ENCODE measurements at places on chromosomes 2 and 18. TPM values are rescaled to one million over a fixed set of nuclear protein-coding genes. Genes with fewer than 3 reads are reported as not detected.

Gene NT5C1B
- not detected for total RNA-seq

Gene FAM124B
- total RNA-seq = 4.8 TPM

DNA sequence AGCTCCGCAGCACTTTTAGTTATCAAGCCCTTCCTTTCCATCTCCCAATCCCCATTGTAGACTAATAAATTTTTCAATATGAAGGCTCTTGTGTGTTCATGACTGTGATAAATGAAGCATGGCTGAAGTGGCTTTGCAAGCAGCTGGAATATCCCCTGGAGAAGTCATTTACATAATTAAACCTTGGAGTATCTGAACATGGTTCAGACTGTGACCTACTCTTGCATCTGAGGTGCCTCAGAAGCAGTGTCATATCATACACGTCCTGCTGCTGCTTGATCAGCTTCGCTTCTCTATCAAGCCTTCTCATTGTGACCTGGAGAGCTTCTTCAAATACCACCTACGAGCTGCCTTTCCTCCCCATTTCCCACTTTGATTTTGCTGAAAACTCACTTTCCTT, 48.4 kb upstream of the ZNF397 start:
- H3K27ac ChIP-seq = no peak overlapping the region
- DNase-seq = no peak
- no peaks in the 10 kb centered on the region for H3K36me3 ChIP-seq
- no peaks in the 10 kb centered on the region for H3K27me3 ChIP-seq
- no peak overlapping the region for H3K4me3 ChIP-seq
- no peaks in the 10 kb centered on the region for H3K4me1 ChIP-seq

DNA sequence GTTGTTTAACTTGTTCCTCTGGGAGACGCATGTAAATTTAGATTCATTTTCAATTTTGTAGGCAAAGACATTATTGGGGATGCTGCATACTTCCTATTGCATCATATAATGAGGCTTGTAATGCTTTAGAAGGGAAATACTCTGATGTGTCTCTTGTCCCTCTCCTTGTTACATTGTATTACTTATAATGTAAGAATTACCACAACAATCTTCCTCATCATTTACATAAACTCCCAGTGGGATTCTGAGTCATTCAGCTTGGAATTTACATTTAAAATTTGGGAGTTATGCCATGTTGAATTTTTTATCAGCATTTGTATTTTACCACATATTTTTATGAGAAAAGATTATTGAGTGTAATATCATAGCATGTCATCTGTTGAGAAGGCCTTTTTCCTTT, 963.4 kb upstream of the NRXN1 start:
- DNase-seq = no peak
- no peak overlapping the region for H3K4me3 ChIP-seq
- no peaks in the 10 kb centered on the region for H3K4me1 ChIP-seq
- no peak overlapping the region for H3K27ac ChIP-seq
- no peaks in the 10 kb centered on the region for H3K36me3 ChIP-seq

- no peaks in the 10 kb centered on the region for H3K36me3 ChIP-seq
- no peak for DNase-seq
- H3K4me3 ChIP-seq = no peak overlapping the region
- H3K4me1 ChIP-seq = no peaks in the 10 kb centered on the region
- no peaks in the 10 kb centered on the region for H3K27me3 ChIP-seq
- H3K27ac ChIP-seq = no peak overlapping the region
Observed at GRCh38 chr2:100126201-100126600, 16.2 kb downstream of the AFF3 start.

DNA sequence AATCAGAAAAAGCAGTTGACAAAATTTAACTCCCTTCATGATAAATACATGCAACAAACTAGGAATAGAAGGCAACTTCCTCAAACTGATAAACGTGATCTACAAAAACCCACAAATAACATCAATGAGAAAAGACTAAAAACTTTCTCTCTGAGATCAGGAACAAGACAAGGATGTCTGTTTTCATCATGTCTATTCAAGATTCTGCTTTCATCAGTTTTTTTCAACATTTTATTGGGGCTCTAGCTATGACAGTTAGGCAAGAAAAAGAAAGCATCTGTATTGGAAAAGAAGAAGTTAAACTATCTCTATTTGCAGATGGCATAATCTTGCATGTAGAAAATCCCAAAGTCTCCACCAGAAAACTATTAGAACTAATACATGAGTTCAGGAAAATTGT, 12.3 kb upstream of the CHST10 start:
- DNase-seq = no peak
- H3K4me3 ChIP-seq = no peak overlapping the region
- no peak overlapping the region for H3K27ac ChIP-seq

GRCh38 chr2:133710613-133711012, 142.3 kb upstream of the NCKAP5 start:
- no peaks in the 10 kb centered on the region for H3K27me3 ChIP-seq
- H3K27ac ChIP-seq = no peak overlapping the region
- H3K4me1 ChIP-seq = no peaks in the 10 kb centered on the region
- H3K36me3 ChIP-seq = no peaks in the 10 kb centered on the region
- DNase-seq = no peak

DNA sequence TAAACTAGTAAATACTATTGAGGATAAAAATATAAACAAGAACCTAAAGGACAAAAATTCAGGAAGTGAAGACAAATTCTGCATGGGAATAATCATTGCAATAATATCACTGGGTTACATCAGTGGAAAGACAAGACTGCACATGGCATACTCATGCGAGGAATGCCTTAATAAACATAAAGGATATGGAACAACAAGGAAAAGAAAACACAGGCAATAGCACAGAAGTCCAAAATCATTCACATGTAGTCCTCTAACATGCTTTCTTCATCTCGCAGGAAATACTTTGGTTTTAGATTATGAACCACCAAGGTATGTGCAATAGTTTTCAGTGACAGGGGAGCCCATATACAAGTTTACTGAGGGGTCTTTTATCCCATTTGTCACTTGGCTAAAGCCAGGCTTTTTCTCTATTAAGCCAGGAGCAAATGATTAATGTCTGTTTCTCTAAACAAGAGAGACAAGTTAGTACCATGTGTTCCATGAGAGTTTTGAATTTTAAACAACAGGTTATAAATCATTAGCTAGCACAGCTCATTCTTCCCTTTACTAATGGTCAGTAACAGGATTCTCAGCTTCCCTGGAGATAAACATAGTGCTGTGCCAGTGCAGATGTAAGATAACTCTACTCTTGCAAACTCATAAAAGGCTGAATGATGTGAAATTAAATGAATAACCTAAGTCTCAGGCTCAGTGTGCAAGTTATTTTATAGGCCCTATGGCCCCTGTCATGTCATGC, 353.6 kb upstream of the FSIP2 start:
- no peaks in the 10 kb centered on the region for H3K4me1 ChIP-seq
- no peak overlapping the region for H3K4me3 ChIP-seq
- no peak overlapping the region for H3K27ac ChIP-seq
- H3K27me3 ChIP-seq = no peaks in the 10 kb centered on the region
- DNase-seq = no peak
- H3K36me3 ChIP-seq = no peaks in the 10 kb centered on the region

DNA sequence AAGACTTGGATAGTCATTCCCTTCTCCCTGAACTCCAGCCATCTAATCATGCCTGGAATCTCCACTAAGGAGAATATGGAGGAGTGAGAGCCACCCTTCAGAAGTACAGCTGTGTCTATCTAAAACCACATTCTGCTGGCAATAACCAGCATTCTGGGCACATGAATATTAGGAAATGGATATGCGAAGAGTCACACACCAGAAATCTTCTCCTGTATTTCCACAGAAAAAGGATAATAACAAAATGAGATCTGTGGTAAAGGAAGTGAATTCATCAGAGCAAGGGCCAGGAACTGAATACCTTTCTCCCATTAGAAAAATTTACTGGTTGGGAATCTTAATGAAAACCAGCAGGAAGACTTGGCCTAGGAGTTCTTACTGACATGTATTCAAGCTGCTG, 218.8 kb downstream of the SCG2 start:
- no peaks in the 10 kb centered on the region for H3K36me3 ChIP-seq
- no peak for DNase-seq

GRCh38 chr18:2794159-2794558, 52.6 kb upstream of the EMILIN2 start:
- no peak for DNase-seq
- no peak overlapping the region for H3K27ac ChIP-seq
- H3K4me3 ChIP-seq = no peak overlapping the region
- H3K36me3 ChIP-seq = peaks cover 77% of the 10 kb centered on the region

Gene HAAO
- 6.1 TPM for total RNA-seq

GRCh38 chr2:84116143-84116542, 342.9 kb downstream of the SUCLG1 start:
- no peaks in the 10 kb centered on the region for H3K36me3 ChIP-seq
- H3K4me3 ChIP-seq = no peak overlapping the region
- no peak overlapping the region for H3K27ac ChIP-seq

- H3K4me1 ChIP-seq = no peaks in the 10 kb centered on the region
- peaks cover 21% of the 10 kb centered on the region for H3K36me3 ChIP-seq
- H3K27me3 ChIP-seq = no peaks in the 10 kb centered on the region
Observed at GRCh38 chr18:79483971-79484491, 88.3 kb downstream of the NFATC1 start.

- H3K27me3 ChIP-seq = no peaks in the 10 kb centered on the region
- peaks cover 58% of the 10 kb centered on the region for H3K4me1 ChIP-seq
- no peaks in the 10 kb centered on the region for H3K36me3 ChIP-seq
- no peak overlapping the region for H3K27ac ChIP-seq
- no peak overlapping the region for H3K4me3 ChIP-seq
- no peak for DNase-seq
Observed at GRCh38 chr2:9250498-9251153, 44.0 kb downstream of the ASAP2 start.

DNA sequence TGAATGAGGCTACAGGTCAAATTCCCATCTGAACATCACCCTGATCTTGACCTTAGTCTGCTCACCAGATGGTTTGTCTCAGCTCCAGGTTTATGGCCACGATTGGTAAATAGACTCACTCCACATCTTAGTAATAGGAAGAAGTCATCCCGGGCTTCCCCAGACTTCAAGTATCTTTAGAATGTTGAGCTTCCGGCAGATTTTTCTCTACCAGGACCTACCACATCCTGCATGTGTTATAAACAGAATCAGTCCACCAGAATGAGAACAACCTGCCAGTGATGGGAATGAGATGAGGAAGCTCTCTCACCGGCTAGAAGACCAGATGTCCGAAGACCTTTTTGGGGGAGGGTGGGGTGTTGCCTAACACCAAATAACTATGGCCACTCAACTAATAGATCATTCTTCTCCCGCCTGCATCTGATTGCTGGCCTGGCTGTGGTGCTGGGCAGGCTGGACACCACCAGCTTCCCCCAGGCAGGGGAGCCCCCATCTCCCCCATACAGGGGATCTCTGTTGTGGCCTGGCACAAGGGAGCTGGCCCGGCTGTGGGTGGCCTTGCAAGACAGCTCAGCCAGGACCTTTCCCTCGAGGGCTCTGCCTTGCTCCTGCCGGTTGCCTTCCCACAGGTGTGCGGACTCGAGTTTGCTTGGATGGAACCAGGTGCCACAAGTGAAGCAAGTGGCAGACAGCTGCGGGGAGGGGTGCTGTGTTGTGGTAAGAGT, 88.5 kb downstream of the SH3RF3 start:
- H3K4me1 ChIP-seq = peaks cover 40% of the 10 kb centered on the region
- DNase-seq = no peak
- peak overlapping the region; percentile 14 for H3K27ac ChIP-seq
- no peaks in the 10 kb centered on the region for H3K36me3 ChIP-seq

DNA sequence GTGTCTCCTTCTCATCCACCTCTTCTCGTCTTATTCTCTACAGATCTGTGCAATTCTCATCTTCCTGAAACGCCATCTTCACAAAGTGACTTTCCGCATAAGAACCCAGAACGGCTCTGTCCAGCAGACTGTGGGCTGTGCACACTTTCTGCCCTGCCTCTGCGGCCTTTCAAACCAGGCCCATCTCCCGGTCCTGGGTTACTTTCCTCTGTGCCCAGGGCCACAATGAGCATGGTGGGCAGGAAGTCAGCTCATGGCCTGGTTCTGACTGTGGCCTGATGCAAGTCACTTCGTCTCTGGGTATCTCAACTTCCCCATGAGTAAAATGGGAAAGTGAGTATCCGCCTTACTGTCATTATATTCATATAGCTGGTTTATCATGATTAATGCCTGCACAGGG, 71.7 kb upstream of the TMEM200C start:
- DNase-seq = no peak
- H3K36me3 ChIP-seq = no peaks in the 10 kb centered on the region
- no peaks in the 10 kb centered on the region for H3K4me1 ChIP-seq
- no peak overlapping the region for H3K4me3 ChIP-seq
- H3K27ac ChIP-seq = no peak overlapping the region
- H3K27me3 ChIP-seq = no peaks in the 10 kb centered on the region

Gene NAT8
- total RNA-seq = not detected

Gene KIAA2012
- 2.8 TPM for total RNA-seq

GRCh38 chr2:133599211-133599803, 31.0 kb upstream of the NCKAP5 start:
- H3K36me3 ChIP-seq = no peaks in the 10 kb centered on the region
- peaks cover 10% of the 10 kb centered on the region for H3K4me1 ChIP-seq
- DNase-seq = no peak

Gene KRTCAP3
- 18.8 TPM for total RNA-seq

DNA sequence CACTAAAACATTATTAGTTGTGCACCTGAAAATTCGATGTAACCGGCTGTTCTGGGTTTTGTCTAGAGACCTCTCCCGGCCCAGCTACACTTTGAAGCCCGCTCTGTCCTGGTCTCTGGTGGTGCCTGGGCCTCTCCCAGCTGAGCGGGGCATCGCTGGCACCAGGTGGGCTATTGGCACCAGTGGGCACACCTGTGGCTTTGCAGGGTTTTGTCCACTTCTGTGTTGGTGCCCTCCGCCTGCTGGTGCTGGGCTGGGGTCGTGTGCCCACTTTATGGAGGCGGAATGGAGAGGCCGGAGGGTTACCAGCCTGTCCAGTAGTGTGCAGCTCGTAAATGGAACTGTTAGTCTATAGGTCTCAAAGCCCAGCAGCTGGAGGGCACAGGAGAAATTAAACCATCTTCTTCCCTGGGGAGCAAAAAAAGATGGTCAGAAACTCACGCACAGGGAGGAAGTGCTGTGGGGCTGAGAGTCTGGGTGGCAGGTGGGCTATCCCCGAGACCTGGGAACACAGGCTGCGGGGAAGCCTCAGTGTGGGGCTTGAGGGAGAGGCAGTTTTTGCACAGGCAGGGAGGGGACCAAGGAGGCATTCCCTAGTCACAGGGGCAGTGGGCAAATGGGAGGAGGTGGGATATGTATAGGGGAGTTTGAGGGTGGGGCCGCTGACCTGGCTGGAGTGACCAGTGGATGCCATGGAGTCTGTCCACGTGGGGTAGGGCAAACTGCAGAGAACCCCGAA, 30.4 kb downstream of the SH3BP4 start:
- H3K36me3 ChIP-seq = no peaks in the 10 kb centered on the region
- no peak for DNase-seq
- H3K27ac ChIP-seq = peak overlapping the region; percentile 79
- H3K4me3 ChIP-seq = peak overlapping the region; percentile 35
- H3K27me3 ChIP-seq = no peaks in the 10 kb centered on the region

DNA sequence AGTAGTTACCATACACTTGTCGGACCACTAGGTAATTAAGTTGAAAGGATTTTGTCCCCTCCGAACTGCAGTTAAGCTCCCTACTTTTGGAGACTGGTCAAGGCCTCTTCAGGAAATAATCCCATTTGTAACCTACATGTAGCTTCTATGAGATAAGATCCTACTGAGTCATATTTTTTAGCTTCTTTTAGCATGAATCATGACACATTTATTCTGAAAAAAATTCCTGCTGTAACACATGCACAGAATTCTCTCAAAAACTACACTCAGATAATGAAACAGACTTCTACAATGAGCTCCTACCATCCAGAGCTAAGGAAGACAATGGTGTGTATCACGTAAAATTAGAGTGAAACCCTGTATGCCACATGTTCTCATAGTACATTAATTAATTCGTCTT, 100.7 kb upstream of the CCDC195 start:
- peaks cover 33% of the 10 kb centered on the region for H3K36me3 ChIP-seq
- no peaks in the 10 kb centered on the region for H3K4me1 ChIP-seq
- no peak for DNase-seq

Gene SULT6B1
- not detected for total RNA-seq

GRCh38 chr2:105473011-105473410, 74.2 kb upstream of the FHL2 start:
- H3K4me1 ChIP-seq = no peaks in the 10 kb centered on the region

Measured in lower lobe of right lung (tissue), 2 donors.